ENCODE measurements at places on chromosomes 3 and 15.

- DNase-seq = no peak
These were observed 23.2 kb downstream of the SENP8 start for GRCh38 chr15:72141171-72142084.

DNA sequence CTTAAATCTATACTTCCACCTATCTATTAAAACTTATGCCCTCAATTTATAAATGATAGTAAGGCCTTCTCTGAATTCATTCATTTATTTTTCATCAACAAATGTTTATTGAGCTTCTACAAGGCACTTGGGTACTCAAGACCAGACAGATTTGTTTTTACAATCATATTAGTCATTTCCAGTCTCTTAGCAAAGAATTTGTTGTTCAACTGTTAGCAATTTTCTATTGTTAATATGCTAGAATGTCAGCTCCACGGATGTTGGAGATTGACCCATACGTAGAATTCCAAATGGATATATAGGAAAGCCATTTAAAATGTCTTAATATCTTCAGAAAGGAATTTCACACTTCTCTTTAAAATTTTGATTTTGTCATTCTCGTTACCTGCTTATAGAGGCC lies 36.7 kb downstream of the ZBTB38 start:
- no peak for DNase-seq

- no peak for DNase-seq
These were observed 880.2 kb downstream of the ROBO1 start for GRCh38 chr3:78887547-78888011.

DNA sequence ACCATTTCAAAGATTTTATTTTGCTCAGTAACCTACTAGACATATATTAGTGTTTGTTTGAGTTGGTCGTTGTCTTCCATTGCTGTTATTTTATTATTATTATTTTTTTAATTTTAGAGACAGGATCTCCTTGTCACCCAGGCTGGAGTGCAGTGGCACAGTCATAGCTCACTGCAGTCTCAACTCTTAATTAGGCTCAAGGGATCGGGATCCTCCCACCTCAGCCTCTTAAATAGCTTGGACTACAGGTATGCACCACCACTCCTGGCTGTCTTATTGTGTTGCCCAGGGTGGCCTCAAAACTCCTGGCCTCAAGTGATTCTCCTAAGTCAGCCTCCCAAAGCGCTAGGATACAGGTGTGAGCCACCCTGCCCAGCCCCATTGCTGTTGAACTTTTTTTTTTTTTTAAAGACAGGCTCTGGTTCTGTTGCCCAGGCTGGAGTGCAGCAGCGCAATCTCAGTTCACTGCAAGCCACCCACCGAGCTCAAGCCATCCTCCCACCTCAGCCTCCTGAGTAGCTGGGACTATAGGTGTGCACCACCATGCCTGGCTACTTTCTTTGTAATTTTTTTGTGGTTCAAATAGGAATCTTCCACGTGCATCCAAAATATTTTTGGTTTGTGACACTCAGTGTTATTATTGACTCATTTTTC lies 18.2 kb downstream of the SETD5 start:
- no peak for DNase-seq

Measured in NCI-H1417 treated with DMSO at 0.1 percent for 48 hours (cell line).